HT1080 (cell line): ENCODE measurements at places on chromosomes 4 and X. TPM values are rescaled to one million over a fixed set of nuclear protein-coding genes. Genes with fewer than 3 reads are reported as not detected.

DNA sequence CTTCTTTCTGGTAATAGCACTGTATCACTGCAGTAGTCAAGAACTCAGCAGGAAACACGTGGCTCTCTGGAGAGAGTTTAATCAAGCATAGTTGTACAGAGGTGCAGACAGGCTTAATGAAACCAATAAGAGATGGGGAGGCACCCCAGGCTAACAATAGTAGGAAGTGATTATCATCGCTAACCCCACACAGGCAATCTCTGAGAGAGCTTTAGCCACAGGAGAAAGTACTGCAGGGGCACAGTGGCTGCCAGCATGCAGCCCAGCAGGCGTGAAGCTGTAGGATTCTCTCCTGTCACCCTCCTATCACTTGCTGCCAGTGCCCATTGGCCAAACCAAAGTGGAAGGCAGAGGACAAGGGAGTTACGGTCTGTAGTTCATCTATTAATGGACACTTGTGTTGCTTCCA lies 450.0 kb upstream of the RASGEF1B start:
- no peak for DNase-seq

Gene KIF4A
- 29.8 and 30.6 TPM in 2 replicates for total RNA-seq

GRCh38 chr4:155342142-155342541 lies 34.6 kb downstream of the MAP9 start:
- DNase-seq, result peak; percentile 84

GRCh38 chrX:30863974-30864373 lies 25.1 kb downstream of the TAB3 start:
- DNase-seq, result no peak

DNA sequence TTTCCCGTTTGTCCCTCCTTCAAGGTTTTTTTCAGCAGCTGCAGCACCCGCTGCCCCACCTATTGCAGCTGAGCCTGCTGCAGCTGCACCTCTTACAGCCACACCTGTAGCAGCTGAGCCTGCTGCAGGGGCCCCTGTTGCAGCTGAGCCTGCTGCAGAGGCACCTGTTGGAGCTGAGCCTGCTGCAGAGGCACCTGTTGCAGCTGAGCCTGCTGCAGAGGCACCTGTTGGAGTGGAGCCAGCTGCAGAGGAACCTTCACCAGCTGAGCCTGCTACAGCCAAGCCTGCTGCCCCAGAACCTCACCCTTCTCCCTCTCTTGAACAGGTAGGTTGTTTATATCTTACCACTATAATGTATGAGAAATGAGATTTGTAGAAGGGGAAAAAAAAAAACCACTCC lies 4.5 kb downstream of the PRR27 start:
- DNase-seq, result no peak

Gene MID2
- total RNA-seq, result 5.9 and 9.1 TPM in 2 replicates

- DNase-seq, result no peak
Observed at GRCh38 chr4:87185146-87185870, 35.1 kb downstream of the KLHL8 start.

DNA sequence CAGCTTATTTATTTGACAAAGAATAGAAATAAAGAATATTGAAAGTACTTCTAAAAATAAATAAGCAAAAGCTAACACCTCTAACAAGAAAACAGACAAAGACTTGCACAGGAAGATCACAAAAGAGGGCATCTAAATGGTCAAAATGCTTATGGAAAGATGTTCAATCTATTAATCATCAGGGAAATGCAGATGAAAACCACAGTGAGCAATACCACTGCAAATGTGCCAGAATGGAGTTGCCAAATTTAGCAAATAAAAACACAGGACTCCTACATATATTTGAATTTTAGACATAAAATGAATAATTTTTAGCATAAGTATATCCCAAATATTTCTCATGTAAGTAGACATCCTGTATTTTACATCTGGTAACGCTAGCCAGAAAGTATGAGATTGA lies 56.1 kb upstream of the HPGD start:
- peak; percentile 22 for DNase-seq

- DNase-seq, result no peak
Observed at GRCh38 chr4:101254776-101255175, 92.5 kb downstream of the PPP3CA start.

Gene TMPRSS11D
- total RNA-seq, result not detected in 2 replicates

Gene S100P
- total RNA-seq, result not detected in 2 replicates

Gene TRIM60
- not detected in 2 replicates for total RNA-seq

- DNase-seq, result peak; percentile 97
Observed at GRCh38 chr4:183659029-183659871, at the start of the genes RWDD4 and TRAPPC11. Gene RWDD4, minus strand, starts transcription at chr4:183659185. Its CDS starts 233 bp downstream, at chr4:183658952. Gene TRAPPC11, plus strand, starts transcription at chr4:183659293. Its CDS starts 4,575 bp downstream, at chr4:183663868.

- no peak for DNase-seq
Observed at GRCh38 chr4:83387012-83387411, 52.4 kb upstream of the HPSE start.

Gene PARM1
- not detected in 2 replicates for total RNA-seq

GRCh38 chr4:174198828-174199227 lies 84.6 kb downstream of the FBXO8 start:
- peak; percentile 90 for DNase-seq

- no peak for DNase-seq
Observed at GRCh38 chrX:51737091-51737490, 6.2 kb upstream of the GSPT2 start.

DNA sequence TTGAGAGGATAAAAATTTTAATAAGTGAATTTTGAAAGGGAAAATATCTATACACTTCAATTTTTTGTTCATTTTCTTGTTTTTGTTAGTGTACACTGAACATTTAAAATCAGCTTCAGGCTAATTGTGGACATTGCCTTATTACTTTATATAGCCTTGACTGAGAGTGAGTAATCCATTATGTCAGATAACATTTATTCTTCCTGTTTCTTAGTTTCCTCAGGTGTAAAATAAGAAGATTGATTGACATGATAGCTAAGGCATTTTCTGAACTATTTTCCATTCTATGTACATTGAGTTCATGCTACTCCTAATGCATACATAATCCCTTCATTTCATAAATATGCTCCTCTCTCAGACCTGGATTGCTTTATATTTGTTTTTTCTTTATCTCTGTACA lies 607.3 kb upstream of the AADAT start:
- no peak for DNase-seq

DNA sequence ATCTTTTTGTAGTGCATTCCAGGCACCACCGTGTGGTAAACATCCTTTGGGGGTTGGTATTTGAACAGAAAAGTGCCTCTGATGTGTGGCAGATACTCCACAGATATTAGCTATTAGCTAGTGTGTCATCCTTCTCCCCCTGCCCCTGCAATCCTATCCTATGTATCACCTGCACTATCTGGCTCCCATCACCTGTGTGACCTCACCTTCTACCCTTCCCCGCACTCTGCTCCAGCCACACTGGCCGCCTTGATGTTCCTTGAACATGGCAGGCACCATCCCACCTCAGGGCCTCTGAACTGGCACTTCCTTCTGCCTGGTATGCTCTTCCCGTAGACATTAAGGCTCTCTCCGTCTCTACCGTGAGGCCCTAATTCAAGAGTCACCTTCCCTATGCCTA lies 3.7 kb downstream of the ELK1 start:
- no peak for DNase-seq

Gene OPHN1
- total RNA-seq, result 4.9 and 7.4 TPM in 2 replicates

Gene LDB2
- total RNA-seq, result 2.1 and 3.5 TPM in 2 replicates

DNA sequence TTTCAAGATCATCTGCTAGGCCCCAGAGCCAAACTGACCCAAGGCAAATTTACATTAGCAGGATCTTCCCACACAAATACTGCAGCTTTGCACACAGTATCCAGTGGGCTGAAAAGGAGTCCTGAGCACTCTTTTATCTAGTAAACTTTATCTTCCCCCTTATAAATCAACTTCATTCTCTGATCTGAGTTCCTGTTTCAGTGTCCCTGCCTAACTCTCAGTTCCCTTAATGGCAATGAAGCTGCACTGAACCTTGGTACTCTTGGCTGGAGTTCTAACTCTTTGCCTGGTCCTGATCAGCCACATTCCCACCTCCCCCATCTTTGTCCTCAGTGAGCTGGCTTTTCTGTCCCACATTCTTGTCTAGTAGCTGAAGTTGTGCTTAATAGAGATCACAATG lies 37.4 kb downstream of the EDA2R start:
- DNase-seq, result no peak

Gene FAM236B
- total RNA-seq, result not detected in 2 replicates

DNA sequence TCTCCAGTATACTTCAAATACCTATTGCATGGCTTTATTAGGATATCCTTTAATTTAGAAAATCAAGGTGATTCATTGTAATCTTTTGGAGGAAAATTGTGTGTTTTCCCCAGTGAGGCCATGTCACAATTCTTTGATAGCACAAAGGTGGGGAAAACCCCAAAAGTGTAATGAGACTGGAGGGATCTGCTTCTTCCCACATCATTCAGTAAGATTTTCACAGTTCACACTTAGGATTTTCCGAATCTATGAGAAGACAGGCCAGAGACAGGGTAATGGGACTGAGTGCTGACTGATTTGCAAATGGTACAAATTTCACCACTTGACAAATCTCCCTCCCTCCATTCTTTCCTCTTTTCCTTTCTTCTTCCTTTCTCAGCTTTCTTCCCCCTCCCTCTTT lies 181.1 kb downstream of the MGST2 start:
- DNase-seq, result no peak

Gene IL15
- 2.8 and 3.4 TPM in 2 replicates for total RNA-seq

GRCh38 chr4:68750555-68750954 lies 65.2 kb upstream of the UGT2B10 start:
- DNase-seq, result no peak

DNA sequence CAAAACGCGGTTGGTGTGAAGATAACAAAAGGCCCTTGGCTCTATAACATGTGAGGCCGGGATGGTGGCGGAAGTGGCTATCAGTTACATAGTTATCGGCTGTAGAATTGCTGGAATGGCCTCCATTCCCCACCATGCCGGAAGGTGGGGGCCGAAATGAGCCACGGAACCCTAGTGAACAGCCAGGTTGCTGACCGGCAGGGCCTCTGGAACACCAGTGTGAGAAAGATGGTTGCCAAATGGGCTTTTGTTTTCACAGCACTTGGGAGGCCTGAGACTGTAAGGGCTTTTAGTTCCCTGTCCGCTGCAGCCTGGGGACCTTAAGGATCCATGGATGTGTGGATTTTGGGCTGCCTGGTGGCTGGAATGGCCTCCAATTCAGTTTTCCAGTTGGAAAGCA lies 23.3 kb upstream of the ARX start:
- DNase-seq, result no peak

DNA sequence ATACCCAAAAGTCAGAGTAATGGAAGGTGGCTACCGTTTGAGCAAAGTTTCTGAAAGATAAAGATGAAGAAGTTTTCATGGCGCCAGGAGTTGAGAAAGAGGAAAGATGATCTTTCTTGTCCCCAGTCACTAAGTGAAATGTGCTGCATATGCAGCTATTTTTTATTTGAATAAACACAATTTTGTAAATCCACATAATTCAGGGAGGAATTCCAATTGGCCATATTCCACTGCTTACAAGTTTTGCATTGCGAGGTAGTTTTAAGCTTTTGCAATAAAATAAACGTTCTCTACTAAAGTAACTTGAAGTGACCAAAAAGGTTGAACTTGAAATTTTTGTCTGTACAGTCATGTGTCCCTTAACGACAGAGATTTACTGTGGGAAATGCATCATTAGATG lies 139.3 kb upstream of the VCX2 start:
- no peak for DNase-seq

Gene PCDH18
- total RNA-seq, result 1.2 and 1.3 TPM in 2 replicates

GRCh38 chrX:129932821-129933321 lies 26.9 kb downstream of the UTP14A start:
- DNase-seq, result no peak

DNA sequence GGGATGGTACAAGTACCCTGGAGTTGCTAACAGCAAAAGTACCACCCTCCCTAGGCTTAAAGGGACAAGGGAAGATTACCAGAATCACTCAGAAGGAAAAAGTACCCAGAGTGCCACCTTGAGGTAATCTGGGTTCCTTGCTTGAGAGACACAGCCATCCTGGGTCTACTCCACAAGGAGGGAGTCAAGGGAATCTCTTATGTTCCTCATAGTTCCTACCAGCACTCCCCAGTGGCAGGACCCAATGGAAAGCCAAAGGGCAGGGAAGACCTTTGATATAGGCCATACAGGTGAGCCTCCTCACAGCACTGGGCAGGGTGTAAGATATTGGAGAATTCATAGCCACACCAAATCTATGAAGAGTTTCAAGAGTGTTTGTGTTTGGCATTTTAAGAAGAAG lies 5.7 kb downstream of the IL2 start:
- peak; percentile 54 for DNase-seq

GRCh38 chrX:135275973-135276372 lies 24.1 kb downstream of the ETDA start:
- DNase-seq, result no peak

DNA sequence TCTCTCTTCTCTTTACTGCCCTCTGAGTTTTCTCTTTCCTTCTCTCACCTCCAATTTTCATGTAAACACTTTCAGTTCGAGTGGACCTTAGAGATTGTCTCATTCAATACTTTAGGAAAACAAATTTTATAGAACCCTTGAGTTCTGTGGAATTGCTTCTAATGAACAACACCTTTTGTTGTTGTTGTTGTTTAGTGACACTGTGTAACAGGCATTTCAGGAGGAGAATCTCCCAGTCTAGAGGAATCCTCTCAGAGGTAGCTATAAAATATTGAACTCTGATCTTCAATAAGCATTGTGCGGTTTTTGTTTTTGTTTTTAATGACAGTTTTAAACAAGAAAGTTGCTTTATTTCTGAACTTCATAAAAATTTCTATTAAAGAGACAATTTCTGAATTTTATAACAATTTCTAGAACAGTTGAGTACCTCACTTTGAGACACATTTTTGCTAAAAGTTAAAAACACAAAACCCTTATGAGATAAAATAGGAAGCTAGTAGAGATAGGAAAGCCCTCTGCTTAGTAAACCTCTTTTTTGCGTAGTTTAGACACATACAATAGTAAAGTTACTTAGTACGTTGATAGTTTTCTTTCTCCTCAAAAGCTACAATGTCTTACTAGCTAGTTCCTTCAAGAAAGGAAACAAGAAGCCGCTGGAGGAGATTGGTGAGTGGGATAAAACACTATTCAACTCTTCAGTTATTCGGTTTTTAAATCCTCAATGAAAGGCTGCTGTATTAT lies 38.8 kb downstream of the CLCN3 start:
- no peak for DNase-seq

DNA sequence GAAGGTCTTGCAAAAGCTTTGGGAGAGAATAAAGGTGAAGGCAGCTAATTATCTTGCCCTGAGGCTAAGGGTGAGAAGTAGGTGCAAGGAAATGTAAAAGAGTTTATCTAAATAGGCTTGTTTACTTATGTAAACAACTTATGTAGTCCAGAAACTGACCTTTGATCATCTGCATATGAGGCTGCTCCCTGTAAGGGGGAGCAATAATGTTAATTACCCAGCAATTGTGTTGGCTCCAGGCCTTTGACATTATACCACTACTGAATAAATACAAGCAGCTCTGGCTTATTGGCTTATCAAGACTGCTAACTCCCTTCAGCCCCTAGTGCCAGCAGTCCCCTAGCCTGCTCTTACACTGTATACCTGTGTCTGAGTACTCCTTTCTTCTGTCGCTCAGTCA lies 303.7 kb upstream of the GNPDA2 start:
- no peak for DNase-seq

Gene MAP7D3
- total RNA-seq, result 29.2 and 34.7 TPM in 2 replicates

- DNase-seq, result no peak
Observed at GRCh38 chr4:120658772-120659171, 263.8 kb downstream of the PRDM5 start.

- DNase-seq, result peak; percentile 44
Observed at GRCh38 chr4:27568236-27568951, 707.8 kb downstream of the STIM2 start.
